ENCODE measurements at places on chromosomes 1 and 21.

DNA sequence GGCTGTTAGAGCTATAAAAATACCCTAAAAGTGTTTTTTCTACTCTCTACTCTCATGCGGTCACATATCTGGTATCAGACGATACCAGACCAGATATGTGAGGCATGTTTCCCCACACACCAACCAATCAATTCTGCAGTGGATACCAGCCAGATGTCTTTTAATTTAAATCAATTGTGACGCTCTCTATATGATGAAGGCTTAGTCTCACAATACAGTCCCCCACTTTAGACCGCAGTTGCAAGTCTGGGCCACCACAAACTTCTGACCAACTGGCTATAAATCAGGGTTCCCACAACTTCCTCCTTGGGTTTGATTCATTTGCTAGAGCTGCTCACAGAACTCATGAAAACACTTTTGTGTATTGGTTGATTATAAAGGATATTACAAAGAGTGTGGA is 586.1 kb upstream of the ZP4 start:
- DNase-seq = no peak

DNA sequence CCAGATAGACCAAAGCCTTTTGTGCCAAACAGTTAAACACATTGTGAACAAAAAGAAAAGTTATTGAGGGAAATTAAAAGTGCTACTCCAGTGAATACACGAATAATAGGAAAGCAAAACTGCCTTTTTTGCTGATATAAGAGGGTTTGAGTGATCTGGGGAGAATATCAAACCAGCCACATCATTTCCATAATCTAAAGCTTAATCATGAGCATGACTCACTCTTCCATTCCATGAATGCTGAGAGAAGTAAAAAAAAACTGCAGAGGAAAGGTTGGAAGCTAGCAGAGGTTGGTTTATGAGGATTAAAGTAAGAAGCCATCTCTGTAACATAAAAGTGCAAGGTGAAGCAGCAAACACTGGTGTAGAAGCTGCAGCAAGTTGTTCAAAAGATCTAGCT is 350.6 kb upstream of the NCAM2 start:
- DNase-seq = no peak

DNA sequence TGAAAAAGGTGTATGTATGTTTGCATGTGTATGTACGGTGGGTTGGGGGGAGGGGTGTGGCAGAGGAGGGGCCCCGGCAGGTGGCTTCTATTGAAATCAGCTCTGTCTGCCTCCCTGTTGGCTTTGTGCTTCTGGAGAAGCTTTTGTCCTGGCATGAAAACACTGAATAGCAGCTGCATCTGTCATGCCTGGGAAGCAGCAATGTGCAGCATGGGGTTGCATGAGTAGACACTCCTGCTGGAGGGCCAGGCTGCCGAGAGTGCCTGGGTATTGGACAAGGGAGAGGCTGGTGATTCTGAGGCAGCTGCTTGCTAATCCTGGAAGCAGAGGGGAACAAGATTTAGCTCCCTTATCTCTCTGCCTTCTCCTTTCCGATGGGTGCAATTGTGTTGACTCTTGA is 20.5 kb downstream of the MAPKAPK2 start:
- peak; percentile 54 for DNase-seq

GRCh38 chr1:245316784-245317183 is 162.0 kb downstream of the KIF26B start:
- no peak for DNase-seq

- no peak for DNase-seq
Measured at GRCh38 chr1:115906627-115907026, 65.7 kb upstream of the NHLH2 start.

- no peak for DNase-seq
Measured at GRCh38 chr21:28439788-28440187, 552.9 kb downstream of the LTN1 start.

DNA sequence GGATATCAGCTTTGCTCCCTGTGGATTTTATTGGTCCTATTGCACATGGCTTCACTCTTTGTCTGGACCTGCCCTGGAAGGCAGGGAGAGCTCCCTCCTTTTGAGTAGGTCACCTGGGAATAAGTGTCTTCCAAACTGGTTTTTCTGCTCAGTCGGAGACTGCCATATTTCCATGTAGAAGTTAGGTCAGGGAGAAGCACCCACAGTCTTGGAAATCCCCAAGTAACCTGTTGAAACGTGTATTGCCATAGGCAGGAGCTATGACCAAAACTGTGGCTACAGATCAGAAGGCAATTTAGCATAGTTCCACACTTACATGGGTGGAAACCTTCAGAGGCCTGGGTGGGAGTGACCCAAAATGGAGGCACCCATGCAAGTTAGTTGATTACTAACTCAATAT is 3.5 kb upstream of the GNG12 start:
- DNase-seq = no peak

DNA sequence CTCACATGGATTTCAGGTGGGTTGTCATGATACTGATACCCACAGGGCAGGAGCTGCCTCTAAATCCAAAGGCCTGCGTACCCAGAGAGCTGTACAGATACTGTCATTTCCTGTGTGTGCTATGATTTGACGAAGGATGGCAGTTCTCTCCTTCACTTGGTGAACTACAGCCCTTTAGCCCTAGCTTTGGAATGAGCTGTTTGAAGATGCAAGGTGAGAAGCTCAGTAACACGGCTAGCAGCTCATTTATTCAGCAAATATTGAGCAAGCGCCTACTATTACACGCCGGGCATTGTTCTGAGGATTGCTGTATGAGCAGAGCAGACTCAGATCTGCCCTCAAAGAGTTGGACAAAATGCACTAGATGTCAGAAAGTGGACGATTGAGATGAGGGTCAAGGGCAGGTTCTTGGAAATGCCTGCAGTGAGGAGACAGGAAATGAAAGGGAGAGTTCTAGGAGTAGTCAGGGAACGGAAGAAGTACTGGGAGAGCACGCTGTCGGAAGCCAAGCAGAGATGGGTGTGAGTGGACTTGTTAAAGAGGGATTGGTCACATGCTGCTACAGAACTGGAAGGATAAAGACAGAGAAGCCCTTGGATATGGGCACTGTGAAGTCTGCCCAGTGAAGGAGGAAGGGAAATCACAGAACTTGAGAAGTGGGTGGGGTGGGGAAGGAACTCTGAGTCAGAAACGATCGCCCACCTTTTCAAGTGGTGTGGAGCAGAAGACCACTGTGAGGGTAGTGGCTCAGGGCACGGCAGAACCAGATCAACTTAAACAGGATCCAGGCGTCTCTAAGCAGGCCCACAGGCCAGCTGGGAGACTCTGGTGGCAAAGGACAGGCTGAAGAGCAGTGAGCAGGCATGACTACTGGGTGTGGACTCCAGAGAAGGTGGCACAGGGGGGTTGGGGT is 7.1 kb downstream of the PTGFRN start:
- DNase-seq = no peak

DNA sequence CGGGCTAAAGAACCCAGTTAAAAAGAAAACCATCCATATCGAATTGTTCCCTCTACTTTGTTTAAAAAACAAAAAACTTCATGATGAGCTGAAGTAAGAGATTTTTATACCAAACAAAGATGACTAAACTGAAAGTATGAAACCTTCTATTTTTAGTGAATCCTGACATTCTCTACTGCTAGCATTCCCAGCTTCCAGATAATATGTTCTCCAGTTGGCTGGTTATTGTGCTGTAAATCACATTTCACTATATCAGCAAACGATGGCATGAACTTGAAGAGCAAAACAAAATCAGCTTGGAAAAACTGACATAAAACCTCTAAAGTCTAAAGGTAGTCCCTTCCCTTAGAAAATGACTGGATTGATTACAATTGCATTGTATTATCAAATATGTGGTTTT is 68.1 kb upstream of the APP start:
- DNase-seq = no peak

GRCh38 chr1:179990847-179991246 is 36.2 kb downstream of the CEP350 start:
- no peak for DNase-seq

DNA sequence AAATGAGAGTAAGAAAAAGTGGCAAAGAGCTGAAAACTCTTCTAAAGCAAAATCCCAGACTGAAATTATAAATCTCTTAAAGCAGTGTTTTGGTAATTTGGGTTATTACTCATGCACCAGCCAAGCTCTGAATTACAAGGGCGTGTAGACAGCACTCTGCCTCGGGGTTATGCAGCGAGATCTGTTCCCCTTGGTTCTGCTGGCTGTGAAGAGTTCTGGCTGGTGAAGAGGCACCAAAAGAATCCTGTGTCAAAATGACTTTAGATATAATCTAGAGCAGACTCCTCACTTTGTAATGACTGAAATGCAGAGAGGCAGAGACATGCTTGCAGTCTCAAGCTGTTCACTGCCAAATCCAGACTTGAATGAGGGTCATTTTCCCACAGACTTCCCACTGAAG is 461.8 kb upstream of the CXADR start:
- DNase-seq = no peak

- DNase-seq = no peak
Measured at GRCh38 chr1:65477414-65478378, 57.2 kb downstream of the LEPR start.

GRCh38 chr1:90969241-90969640 is 52.6 kb downstream of the ZNF644 start:
- no peak for DNase-seq

DNA sequence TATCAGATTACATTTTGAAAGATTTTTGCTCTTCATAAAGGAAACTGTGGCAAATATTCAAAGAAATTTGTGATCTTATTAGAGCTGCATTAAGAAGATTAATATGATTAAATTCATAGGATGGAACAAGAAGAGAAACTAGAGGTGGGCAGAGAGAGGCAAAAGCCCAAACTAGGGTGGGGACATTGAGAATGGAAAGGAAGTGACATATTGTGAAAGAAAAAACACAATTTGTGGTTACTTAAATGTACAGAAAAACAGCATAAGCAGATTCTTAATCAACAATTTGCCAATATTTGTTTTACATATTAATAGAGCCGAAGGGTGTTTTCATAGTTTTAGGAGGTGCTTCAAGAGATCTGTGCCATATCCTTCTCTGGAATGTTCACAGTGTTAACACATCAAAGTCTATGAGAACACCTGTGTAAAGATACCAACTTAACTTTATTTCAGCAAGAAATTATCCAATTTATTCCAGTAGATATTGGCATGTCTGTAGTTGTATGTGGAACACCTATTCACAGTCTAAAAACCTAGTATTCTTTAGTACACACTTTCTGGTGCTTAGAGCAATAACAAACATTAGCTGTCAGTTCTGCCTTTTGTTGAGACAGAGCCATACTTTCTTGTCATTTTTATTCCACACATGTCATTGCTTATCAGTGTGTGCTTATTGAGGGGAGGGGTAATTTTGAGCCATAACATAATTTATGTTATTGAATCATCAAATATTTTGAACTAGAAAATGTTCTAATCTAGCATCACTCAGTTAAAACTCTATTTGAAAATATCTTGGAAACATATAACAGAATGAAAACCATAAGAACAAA is 401.5 kb downstream of the PTPRC start:
- no peak for DNase-seq

Measured in kidney (tissue), 22 donors.